ENCODE measurements at places on chromosomes 13 and 19.

DNA sequence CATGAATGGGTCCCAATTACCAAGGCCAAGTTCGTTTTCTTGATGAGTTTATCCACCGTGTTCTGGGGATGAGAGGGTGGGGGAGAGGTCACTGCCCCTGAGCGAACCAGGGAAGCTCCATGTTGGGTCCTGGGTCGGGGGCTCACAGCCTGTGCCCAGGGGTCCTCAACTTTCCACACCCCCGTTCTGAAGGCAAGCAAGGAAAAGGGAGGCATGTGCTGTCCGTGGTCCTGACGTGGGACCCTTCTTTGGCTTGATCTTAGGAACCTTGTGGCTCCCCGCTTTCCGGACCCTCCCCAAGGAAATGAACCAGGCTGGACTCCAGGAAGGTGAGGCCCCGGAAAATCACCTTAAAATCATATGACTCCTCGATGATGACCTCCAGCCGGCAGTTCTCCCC, 18.2 kb upstream of the MEIS3 start:
- no peak for ATAC-seq

GRCh38 chr19:39205449-39205764, 1.3 kb upstream of the SYCN start:
- no peak for ATAC-seq

- ATAC-seq, result no peak
These were observed 8.5 kb downstream of the UNC13A start for GRCh38 chr19:17679526-17680229.

GRCh38 chr13:60794751-60795150, 397.7 kb downstream of the TDRD3 start:
- no peak for ATAC-seq

DNA sequence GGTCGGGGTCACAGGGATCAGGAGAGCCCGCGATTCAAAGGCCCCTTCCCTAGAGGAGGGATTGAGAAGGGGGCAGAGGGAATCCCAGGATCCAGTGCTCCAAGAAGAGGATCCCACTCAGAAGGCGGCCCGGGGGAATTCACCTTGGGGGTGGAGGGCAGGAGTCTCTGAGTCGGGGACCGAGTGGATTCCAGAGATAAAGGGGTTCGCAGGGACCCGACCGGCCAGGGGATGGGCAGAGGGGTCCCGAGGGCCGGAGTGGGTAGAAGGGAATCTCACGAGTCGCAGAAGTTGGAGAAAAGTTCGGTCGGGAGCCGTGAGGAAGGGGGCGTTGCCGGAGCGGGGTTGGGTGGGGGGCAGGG, 261 bp downstream of the PRKD2 start:
- ATAC-seq, result no peak

- peak; percentile 73 for ATAC-seq
These were observed 14.7 kb downstream of the SMARCA4 start for GRCh38 chr19:10975374-10976130.

- no peak for ATAC-seq
These were observed 7.9 kb downstream of the INTS6 start for GRCh38 chr13:51444922-51445321.

DNA sequence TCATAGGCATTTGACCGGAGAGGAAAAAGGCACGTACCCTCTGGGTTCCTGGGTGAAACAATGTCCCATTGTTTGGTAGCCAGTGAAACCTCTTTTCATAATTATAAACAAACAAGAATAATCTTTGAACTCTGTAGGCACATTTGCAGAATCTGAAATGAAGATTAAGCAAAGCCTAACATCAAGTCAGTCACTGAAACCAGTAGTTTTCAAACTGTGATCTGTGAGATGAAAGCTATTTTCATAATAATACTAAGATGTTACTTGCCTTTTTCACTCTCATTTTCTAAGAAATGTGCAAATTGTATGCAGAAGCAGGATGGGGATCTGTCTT, 105.4 kb downstream of the WDFY2 start:
- no peak for ATAC-seq

- ATAC-seq, result no peak
These were observed 279.6 kb downstream of the KLF5 start for GRCh38 chr13:73338389-73338788.

DNA sequence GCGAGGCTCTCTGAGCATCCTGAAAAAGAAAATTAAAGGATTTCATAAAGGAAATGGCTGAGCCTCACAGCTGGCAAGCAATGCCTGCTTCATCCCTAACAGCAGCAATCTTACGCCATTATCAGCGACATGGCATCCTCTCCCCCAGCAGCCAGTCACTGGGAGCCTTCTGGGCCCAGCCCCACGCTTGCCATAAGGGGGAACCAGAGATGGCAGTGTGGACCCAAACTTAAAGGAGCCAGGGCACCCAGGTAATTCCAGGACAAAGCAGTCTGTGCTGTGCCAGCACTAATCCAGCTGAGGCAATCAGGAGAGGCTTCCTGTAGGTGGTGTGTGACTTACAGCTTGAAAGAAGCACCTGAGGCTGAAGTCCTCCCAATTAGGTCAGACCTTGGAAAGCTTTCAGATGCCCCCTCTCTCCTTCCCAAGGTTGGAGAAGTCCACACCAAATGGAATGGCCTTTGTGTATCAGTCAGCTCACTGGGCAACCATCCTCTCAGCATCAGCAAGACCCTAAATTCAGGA, 10.3 kb downstream of the VSTM2B start:
- ATAC-seq, result no peak

DNA sequence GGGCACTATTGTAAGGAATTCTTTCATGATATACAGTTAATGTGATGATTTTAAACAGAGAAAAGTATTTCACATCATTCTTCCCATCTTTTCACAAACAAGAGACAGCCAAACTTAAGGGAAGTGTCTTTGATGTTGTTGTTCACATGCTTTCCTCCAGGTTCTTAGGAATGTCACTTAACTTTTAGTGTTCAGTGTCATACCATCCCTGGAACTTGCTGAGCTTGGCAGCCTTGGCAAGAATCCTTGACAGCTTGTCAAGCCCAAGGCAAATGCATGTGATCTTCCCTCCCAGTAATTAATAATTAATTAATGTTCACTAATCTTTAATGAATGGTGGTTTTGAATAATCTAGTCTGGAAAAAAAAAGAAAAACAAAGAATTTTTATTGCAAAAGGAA, 727.9 kb upstream of the PRR20A start:
- ATAC-seq, result no peak

GRCh38 chr19:902093-902370, 8.7 kb downstream of the RNU6-9 start:
- no peak for ATAC-seq

- ATAC-seq, result no peak
These were observed 942.6 kb upstream of the SLC10A2 start for GRCh38 chr13:104008541-104009435.

GRCh38 chr13:89852570-89852969, 1494.9 kb upstream of the MIR17HG start:
- ATAC-seq, result no peak

- ATAC-seq, result peak; percentile 22
These were observed 66.9 kb upstream of the CLDN10 start for GRCh38 chr13:95485518-95486144.

DNA sequence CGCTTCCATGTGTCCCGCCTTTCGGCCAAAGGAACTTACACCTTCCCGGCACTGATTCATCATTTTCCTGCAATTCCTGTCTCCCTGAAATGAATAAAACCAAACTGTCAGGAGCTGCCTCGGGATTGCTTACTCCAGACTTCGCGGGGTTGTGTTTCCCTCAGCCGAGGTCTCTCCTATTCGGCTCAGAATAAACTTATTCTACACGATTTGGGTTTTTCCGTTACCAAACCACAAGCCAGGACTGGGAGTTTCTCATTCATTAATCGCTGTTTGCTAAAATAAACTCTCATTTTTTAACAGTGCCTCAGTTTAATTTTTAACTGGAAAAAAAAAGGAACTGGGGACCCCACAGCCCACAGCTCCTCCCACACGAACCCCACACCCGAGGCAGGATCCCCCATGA, 667 bp downstream of the ZNF878 start:
- no peak for ATAC-seq

GRCh38 chr13:111614009-111614408, 293.6 kb downstream of the TEX29 start:
- no peak for ATAC-seq

GRCh38 chr19:28290963-28291657, 921.8 kb downstream of the UQCRFS1 start:
- no peak for ATAC-seq

DNA sequence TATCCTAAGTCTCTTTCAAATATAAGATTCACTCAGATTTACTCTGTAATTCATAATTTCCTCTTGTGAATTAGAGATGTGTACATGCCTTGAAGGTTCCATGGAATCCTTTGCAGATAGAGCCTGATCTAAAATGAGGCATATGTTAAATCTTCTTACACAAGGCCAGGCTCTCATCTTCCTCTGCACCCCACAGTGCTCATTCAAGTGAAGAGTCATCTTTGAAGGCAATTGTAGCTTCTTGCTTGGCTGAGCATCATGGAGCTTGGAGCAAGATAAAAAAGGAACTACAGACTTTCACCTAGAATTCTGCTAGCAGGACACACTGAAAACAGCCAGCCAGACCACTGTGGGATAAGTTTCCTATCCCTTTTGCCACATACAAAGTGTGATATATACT, 566.4 kb downstream of the PCDH9 start:
- ATAC-seq, result no peak

DNA sequence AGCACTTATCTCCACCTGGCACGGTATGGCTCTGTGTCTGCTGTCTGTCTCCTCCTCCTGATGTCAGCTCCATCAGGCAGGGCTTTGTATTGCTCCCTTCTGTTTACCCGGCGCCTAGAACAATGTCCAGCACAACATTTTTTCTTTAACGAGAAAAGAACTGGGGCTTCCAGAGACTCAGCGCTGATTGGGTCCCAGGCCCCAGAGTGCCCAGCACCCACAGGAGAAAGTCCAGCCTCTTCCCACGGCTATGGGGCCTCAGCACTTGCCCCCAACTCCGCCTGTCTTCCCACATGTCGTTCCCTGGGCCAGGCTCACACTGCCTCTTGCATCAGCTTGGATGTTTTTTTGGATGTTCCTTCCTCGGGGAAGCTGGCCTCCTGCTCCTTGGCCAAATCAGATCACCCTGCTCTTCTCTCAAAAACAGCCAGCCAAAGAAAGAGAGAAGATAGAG, 6.9 kb downstream of the MYPOP start:
- peak; percentile 36 for ATAC-seq

DNA sequence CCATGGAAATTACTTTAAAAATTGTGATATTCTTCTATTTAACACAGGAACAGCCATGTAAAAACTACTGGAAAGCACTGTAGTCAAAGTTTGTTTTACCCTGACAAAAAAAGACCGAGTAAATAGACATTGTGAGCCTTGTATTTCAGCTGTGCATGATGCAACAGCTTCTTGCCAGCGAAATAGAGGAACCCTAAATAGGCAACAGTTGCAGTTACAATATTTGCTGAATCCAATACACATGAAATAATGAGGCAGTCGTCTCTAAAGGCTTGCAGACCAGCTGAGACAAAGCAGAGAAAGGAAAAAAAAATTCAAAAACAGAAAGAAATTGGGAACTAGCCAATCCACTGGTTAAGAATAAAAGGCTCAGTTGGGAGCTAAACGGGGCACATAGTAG, 1001.1 kb downstream of the OLFM4 start:
- ATAC-seq, result no peak

DNA sequence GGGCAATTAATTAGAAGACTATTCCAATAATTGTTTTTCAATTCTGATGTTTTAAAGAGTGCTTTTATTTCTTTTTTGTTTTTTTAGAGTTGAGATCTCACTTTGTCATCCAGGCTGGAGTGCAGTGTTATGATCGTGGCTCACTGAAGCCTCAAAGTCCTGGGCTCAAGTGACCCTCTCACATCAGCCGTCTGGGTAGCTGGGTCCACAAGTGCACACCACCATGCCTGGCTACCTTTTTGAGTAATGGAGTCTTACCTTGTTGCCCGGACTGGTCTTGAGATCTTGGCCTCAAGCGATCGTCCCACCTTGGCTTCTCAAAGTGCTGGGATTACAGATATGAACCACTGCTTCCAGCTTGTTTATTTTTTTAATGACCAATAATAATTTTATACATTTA, 207.8 kb downstream of the NDFIP2 start:
- no peak for ATAC-seq

GRCh38 chr13:35356572-35356971, 119.9 kb downstream of the MAB21L1 start:
- ATAC-seq, result no peak

GRCh38 chr13:27183561-27184147, 12.0 kb upstream of the USP12 start:
- ATAC-seq, result no peak

GRCh38 chr13:32432856-32433255, 4.9 kb upstream of the N4BP2L1 start:
- no peak for ATAC-seq

- ATAC-seq, result no peak
These were observed 6.0 kb upstream of the KATNAL1 start for GRCh38 chr13:30313311-30313710.

GRCh38 chr13:110268061-110268460, 38.9 kb downstream of the COL4A1 start:
- peak; percentile 6 for ATAC-seq

DNA sequence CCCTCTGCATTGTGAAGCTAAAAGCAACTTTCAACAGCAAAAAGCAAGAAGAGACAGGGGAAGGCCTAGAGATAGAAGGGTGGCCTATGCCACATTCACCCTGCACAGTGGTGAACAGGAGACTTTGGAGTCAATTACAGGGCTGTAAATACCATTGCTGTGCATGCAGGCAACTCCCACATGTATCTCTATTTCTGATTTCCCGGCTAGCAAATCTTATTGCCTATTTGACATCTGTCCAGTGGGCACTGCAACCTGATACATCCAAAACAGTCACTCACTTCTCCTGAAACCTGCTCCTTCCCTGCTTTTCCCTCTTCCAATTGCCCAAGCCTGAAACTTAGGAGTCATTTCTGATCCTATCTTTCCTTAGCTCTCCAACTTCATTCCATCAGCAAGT, 13.4 kb downstream of the RUBCNL start:
- no peak for ATAC-seq

DNA sequence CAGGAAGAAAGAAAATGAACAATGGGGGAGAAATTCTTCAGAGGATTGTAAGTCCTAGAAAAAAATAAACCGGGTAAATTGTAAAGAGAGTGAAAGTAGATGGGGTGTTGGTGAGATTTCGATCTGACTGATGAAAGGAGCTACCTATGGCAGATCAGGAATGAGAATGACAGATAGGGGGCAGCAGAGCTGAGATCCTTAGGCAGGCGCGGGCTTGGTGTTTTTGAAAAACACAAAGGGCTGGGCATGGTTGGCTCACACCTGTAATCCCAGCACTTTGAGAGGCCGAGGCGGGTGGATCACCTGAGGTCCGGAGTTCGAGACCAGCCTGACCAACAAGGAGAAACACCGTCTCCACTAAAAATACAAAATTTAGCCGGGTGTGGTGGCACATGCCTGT, 1468.6 kb upstream of the SLC10A2 start:
- ATAC-seq, result no peak
